ENCODE measurements at places on chromosomes 6 and 20.

- no peak for DNase-seq
These were observed 246.8 kb downstream of the MYLK4 start for GRCh38 chr6:2503816-2504494.

GRCh38 chr6:72940265-72940664, 285.0 kb downstream of the KHDC1L start:
- DNase-seq, result no peak

- DNase-seq, result no peak
These were observed 6.4 kb upstream of the LY86 start for GRCh38 chr6:6582131-6582530.

DNA sequence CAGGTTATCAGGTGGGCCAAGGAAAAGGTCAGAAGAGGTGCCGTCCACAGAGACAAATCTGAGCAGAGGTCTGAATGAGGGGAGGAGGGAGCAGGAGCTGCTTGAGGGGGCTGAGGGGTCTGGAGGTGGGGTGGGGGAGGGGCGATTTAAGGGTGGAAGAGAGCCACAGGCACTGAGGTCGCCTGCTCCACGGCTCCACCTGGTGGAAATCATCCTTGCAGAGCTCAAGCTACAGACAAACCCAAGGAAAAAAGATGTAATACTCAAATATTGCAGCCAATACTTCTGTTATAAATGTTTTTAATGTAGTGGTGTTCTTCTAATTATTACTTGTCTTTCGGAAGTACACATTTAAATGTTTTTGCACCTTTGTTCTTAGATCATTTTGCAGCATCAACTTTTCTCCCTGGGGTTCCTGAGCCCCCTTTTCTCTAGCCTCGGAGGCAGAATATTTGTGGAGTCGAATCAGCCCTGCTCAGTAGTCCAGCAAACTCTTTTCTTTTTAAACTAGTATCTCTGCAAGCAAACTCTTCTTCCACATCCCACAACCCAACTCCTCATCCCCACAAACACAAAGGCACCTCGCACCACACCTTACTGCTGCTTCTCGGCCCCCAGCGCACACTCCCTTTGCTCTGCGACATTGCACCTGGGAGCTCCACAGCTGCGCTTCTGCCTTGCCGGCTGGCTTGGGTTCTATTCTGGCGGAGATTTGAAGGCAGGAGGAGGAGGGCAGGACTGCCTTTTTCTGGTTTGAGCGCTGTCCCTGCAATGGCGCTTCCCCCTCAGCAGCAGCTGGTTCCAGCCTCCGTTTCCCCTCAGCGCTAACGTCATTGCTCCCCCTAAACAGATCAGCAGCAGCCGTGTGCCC, 51.0 kb upstream of the TFAP2A start:
- DNase-seq, result peak; percentile 15

GRCh38 chr20:54681869-54682268, 206.5 kb downstream of the DOK5 start:
- DNase-seq, result no peak

- DNase-seq, result no peak
These were observed 21.9 kb downstream of the MEP1A start for GRCh38 chr6:46815130-46815529.

DNA sequence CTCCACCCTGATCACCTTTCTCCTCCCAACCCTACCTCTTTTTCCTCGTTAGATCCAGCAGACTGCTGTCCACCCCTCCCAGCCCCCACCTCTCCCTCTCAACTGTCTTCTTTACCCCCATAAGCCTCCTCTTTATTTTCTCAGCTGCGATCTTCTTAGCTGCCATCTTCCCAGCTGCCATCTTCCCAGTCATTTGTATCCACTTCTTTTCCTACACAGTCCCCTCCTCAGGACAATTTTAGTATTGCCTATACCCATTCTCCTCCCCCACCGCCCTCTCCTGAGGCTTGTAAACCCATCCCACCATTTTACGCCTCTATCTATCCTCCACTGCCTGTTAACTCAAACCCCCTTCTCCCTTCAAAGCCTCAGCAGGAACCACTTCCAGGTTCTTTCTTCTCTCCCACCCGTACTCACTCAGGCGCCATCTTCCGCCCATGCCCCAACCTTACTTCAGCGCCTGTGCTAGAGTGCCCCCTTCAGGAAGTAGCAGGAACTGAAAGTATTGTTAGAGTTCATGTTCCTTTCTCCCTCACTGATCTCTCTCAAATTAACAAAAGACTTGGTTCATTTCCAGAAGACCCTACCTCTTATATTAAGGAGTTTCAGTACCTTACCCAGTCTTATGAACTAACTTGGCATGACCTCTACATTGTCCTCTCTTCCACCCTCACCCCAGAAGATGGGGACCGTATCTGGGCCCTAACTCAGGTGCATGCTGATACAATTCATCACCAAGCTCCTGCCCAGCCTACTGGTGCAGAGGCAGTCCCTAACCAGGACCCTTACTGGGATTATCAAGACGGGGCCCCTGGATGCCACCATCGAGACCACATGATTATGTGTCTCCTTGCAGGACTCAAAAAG, 236.0 kb downstream of the ADGRG6 start:
- DNase-seq, result no peak

DNA sequence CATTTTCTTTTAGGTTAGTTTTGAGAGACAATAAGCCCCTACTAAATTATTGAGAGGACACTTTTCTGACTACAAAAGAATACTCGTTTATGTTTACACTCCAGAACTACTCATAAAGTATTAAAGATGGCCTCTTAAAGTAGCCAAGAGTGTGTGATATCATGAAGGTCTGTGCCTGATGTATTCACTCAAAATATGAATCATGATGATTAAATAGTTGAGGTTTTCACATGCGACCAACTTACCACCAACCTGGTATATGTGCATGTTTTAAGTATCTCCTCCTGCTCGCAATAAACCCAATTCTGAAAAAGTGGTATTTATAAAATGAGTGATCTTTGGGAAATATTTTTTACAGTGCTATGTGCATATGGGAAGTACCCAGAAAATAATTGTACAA, 43.9 kb downstream of the IL20RA start:
- DNase-seq, result no peak

DNA sequence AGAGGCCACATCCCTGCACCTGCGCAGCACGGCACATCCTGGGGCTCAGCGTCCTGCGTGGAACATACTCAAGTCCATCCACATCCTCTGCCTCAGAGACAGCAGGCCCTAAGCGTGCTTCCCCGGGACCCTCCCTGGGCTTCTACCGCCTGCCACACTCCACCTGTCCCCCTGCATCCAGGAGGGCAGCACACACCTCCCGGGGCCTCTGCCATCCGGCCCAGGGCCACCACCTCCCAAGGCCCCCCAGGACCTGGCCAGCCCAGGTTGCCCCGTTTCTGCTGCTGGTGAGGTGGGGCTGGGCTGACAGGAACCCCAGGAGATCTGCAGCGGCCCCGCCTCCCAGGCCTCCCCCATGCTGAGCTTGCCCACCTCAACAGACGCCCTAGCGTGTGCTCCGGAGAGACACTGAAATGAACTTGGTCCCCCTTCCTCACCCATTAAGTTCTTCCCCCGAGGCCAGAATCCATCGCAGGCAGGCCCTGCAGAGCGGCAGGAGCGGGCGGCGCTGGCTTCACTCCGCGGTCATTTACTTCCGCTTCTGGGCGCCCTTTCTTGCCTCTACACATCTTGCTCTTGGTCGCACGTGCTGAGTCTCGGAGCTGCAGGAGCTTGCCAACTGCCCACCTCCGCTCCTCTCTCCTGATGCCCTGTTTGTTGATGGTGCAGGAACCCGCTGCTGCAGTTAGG, 235.3 kb downstream of the TAF4 start:
- no peak for DNase-seq

- no peak for DNase-seq
These were observed 106.3 kb upstream of the KCNK16 start for GRCh38 chr6:39428816-39429215.

DNA sequence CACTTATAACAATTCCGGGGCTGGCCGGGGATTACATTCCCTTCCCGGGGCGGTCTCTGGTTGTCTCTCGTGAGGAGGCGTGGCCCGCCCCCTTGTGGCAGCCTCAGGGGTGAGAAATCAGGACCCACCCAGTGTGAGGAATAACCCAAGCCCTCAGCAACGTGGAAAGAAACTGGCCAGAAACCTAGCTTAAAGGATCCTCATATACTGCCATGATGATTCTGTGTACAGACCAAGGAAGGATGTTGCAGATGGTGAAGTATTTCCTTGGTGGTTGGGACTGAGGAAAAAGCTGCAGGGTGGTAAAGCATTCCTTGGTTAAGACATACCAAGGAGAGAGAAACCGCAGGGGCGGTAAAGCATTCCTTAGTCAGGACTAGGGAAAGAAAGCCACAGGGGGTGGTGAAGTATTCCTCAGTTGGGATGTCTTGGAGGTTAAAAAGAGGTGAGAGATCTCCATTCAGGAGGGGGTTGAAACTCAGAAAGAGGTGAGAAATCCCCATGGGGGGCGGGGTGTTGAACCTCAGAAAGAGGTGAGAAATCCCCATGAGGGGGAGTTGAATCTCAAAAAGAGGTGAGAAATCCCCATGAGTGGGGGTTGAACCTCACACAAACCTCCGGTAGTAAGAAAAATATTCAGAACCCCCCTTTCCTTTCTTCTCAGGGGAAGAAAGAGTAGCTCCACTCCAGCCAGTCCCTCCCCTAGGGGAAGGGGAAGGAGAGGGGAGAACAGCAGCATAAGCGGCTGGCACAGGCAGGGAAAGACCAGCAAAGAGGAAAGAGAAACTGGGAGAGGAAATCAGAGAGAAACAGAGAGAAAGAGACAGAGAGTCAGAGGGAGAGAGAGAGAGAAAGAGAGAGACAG, 238.1 kb downstream of the RNGTT start:
- DNase-seq, result no peak

- no peak for DNase-seq
These were observed 716.8 kb upstream of the GJE1 start for GRCh38 chr6:141415896-141416295.

- no peak for DNase-seq
These were observed 699.6 kb downstream of the PHF3 start for GRCh38 chr6:64335195-64335594.

DNA sequence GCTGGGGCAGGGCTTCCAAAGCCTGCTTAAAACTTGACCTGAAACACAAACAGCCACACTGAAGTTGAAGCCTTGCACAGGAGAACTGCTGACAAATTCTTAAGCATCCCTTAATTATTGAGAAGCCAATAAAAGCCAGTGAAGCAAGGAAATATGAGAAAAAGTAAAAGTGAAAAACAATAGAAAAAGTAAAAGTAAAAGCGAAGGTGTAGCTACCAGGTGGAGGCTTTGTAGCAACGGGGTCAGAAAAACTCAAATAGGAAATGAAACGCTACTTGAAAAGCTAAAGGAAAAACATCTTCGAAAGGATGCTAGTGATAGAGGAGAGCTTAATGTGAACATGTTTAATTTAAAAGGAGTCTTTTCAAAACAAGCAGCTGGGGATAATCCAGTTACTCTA, 97.4 kb downstream of the IRF4 start:
- DNase-seq, result no peak

- no peak for DNase-seq
These were observed 81.4 kb downstream of the DLL1 start for GRCh38 chr6:170209354-170210025.

- no peak for DNase-seq
These were observed 102.6 kb downstream of the IBTK start for GRCh38 chr6:82144852-82145340.

DNA sequence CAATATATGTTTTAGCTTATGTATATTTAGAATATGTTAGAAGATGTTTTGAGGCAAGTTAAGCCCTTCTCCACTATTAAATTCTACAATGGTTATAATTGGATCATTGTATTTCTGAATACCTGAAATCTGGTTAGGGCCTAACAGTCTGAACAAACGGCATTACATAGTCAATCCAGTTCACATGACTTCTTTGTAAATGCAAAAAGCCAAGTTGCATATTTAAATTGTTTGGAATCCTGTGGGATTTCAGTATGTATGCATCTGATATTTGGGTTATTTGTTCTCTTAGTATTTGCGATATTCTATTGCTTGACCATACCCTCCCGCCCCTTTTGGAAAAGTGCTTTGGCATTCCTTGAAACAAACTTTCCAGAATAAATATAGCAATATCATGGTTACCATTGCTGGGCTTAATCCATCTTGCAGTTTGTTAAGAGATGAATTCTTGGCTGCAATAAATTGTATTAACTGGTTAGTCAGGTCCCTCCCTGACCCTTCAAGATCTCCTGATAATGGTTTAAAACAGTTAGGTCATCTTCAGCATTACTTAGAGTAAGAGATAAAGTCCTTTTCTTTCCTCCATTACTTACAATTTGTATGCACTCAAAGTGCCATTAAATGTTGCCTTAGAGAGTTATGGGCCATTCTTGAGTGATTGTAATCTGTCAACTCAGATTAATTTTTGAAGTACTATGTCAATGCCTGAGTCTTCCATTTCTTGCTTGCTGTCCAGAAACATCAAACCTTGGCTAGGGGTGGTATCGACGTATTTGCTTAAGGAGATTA, 36.5 kb downstream of the LRRC1 start:
- DNase-seq, result no peak

- no peak for DNase-seq
These were observed 14.0 kb downstream of the TRDN start for GRCh38 chr6:123622780-123623179.

- no peak for DNase-seq
These were observed 1.1 kb upstream of the PBX2 start for GRCh38 chr6:32190911-32191677.

DNA sequence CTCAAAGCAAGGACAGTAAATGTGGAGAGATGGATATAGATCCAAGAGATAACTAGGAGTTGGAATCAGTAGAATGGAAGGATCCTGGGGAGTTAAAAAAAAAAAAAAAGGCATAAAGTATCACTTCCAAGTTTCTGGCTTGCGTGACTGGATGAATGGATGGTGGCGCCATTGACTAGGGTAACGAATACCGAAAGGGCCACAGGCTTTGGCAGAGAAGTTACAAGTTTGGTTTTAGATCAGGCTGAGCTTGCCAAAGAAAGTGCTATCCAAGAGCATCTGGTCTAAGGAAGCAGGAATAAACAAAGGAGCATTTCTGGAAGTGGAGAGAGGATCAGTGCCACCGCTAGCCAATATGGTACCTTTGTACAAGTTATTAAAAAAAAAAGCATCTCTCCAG, 17.5 kb downstream of the L3MBTL1 start:
- DNase-seq, result no peak

DNA sequence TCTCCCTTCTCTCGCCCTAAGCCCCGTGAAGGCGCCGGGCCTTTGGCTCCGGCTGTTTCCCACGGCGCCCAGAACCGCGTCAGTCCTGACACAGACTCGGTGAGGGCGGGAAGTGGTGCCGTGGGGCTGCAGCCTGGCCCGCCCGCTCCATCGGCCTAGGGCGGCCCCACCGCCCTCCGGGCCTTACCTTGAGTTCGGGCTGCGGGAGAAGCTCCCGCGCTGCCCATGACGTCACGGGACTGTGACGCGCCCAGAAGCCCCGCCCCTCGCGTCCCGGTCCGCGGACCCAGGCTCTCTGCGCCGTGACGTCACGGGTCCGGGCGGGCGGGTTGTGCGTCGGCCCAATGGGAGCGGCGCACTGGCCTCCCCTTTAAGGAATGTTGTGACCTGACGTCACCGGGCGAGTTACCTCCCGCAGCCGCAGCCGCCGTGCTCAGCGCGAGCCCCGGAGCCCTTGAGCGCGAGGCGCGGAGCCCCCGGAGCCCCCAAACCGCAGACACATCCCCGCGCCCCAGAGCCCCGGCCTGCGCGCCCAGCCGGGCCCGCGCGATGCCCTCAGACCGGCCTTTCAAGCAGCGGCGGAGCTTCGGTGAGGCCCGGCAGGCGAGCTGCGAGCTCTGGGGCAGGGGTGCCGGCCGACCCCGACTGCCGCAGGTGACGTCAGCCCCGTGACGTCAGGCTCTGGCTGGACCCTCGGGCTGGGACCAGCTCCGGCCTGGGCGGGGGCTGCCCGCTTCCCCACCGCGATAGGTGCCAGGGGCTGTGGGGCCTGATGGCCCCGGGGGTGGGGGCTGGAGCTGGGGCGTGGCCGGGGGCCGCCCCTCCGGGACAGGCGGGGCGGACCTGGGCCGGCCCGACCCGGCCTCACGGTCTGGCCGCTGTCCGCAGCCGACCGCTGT, at the start of gene MAP1LC3A:
TSS of gene MAP1LC3A (plus strand) at position 399 of the 899 bp plus-strand sequence. CDS start at position 550, 151 bp downstream.
- peak; percentile 86 for DNase-seq

Data from stimulated activated CD4-positive, alpha-beta T cell treated with anti-CD3 and anti-CD28 coated beads, Interleukin-15, amount 100 ng/mL, for 48 hours (primary cell).